GM03348 (cell line): ENCODE measurements at places on chromosomes 7 and 10.

GRCh38 chr10:118287076-118287806, 54.9 kb downstream of the FAM204A start:
- DNase-seq, result no peak

DNA sequence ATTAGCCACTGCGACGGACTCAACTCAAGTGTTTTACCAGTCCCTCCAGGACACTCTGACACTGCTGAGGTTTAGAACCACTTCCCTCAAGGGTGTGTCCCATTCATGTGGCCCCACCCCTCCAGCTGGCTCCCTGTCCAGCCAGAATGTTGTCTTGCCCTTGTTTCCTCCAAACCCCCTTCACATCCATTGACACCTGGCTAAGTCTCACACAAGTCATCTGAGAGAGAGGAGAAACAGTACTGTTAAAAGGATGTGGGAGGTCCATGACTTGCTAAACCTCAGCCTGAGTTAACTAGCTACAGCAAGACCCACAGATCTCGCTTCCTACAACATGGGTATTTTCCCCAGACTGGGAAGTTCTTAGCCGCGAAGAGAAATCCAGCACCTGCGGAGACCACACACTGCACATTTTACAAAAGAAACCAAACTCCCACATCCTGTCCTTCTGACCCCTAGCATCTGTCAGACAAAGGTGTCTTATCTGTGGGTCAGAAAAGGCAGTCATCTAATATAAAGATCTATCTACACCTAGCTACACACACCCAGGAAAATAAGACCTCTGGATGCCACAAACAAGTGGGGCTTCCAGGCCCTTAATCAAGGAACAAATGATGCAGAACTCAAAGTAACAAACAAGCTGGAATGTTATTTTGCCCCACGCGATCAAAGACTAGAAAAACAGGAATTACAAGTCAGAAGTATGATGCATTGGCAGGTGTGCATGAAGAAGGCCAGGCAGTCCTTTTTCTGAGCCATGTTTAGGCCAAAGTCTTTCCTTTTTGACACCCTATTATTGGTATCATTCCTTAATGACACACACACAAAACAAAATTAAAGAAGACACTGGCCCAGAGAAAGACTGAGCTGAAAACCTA, 13.9 kb downstream of the OSBPL3 start:
- no peak for DNase-seq

GRCh38 chr7:129225206-129225930, 538 bp downstream of the AHCYL2 start:
- peak; percentile 58 for DNase-seq

- DNase-seq, result no peak
Observed at GRCh38 chr10:74096777-74097176, 53.9 kb downstream of the AP3M1 start.

GRCh38 chr7:158428837-158429753, 158.5 kb downstream of the PTPRN2 start:
- DNase-seq, result no peak

DNA sequence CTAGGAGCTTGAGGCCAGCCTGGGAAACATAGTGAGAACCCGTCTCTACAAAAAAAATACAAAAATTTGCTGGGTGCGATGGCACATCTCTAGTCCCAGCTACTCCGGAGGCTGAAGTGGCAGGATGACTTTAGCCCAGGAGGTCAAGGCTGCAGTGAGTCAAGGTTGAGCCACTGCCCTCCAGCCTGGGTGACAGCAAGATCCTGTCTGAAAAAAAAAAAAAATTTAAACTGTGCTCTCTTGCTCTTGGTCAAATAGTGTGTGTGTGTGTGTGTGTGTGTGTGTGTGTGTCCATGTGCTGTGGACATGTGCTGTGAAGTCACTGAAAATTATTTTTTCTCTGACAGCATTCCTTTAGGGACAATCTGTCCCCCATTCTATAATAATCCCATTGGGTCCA, 62.1 kb upstream of the TCF7L2 start:
- DNase-seq, result no peak

GRCh38 chr7:5429253-5429856, 5.7 kb upstream of the TNRC18 start:
- no peak for DNase-seq

- no peak for DNase-seq
Observed at GRCh38 chr7:80825499-80825898, 93.4 kb downstream of the SEMA3C start.

- DNase-seq, result no peak
Observed at GRCh38 chr10:128927497-128928161, 539.4 kb upstream of the MGMT start.

- DNase-seq, result no peak
Observed at GRCh38 chr7:82263920-82264782, 179.4 kb downstream of the CACNA2D1 start.

DNA sequence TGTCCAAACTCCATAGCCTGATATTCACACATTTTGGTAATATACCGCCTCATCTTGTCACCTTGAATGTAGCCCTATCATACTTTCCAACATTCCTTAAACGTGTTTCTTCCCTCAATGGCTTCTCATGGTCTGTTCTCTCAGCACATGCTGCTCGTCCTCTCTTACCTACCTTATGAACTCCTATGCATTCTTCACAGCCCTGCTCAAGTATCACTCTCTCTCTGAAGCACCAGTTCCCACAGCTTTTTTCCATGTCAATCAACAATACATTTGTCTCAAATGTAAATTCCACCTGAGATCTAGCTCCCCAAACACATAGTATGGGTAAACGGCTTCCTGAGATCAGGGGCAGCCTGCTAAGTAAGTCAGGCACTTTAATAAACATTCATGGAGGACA, 85.2 kb upstream of the ZMIZ1 start:
- DNase-seq, result no peak

GRCh38 chr7:100061518-100062193, 12.1 kb downstream of the ZSCAN21 start:
- no peak for DNase-seq

DNA sequence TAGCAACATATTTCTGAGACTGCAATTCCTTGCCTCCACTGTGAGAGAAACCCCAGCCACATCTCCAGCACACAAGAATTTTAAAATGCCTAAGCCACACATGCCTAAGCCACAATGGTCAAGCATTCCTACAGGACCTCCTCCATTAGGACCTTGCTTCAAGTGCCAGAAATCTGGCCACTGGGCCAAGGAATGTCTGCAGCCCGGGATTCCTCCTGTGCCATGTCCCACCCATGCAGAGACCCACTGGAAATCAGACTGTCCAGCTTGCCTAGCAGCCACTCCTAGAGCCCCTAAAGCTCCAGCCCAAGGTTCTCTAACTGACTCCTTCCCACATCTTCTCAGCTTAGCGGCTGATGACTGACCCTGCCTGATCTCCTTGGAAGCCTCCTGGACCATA, 117.5 kb downstream of the AHR start:
- DNase-seq, result no peak

GRCh38 chr10:67935223-67935622, 50.8 kb downstream of the SIRT1 start:
- no peak for DNase-seq

DNA sequence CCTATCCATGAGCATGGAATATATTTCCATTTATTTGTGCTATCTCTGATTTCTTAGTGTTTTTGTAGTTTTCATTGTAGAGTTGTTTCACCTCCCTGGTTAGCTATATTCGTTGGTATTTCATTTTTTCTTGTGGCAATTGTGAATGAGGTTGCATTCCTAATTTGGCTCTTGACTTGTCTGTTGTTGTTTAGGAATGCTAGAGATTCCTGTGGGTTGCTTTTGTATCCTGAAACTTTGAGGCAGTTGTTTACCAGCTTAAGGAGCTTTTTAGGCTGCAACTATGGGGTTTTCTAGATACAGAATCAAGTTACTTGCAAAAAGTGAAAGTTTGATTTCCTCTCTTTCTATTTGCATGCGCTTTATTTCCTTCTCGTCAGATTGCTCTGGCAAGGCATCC, 304.7 kb upstream of the GRM3 start:
- no peak for DNase-seq

DNA sequence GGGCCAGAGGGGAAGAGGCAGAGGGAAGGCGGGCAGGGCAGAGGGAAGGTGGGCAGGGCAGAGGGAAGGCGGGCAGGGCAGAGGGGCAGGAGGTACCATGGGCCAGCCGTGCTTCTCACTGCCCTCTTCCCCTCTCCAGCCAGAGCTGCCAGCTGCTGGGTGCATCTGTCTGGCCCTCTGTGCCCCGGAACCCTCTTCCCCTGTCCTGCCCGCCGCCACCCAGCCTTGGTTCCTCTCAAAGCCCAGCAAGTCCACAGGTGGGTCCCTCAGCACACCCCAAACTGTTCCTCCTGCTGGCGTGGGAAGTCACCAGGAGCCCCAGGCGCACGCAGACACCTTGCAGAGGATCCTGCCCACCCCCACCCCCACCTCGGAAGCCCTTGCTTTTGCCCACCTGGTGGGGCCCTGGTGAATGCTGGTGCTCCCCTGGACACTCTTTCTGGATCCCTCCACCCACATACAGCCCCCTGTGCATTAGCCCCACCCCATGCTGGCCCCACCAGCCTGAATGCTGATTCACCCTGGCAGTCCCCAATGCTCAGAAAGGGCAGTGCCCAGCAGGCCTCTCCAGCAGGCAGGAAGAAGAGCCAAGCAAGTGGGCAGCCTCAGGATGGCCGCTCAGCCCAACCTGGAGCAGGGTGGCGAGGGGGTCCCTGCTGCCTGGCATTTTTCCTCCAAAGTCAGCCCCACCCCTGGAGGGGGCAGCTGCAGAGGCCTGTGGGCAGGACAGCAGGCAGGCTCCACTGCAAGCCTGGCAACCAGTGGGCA, 1.9 kb upstream of the PWWP2B start:
- no peak for DNase-seq

- no peak for DNase-seq
Observed at GRCh38 chr10:85864173-85864549, 502.4 kb downstream of the GRID1 start.

- no peak for DNase-seq
Observed at GRCh38 chr7:1578513-1578912, 8.7 kb upstream of the PSMG3 start.

DNA sequence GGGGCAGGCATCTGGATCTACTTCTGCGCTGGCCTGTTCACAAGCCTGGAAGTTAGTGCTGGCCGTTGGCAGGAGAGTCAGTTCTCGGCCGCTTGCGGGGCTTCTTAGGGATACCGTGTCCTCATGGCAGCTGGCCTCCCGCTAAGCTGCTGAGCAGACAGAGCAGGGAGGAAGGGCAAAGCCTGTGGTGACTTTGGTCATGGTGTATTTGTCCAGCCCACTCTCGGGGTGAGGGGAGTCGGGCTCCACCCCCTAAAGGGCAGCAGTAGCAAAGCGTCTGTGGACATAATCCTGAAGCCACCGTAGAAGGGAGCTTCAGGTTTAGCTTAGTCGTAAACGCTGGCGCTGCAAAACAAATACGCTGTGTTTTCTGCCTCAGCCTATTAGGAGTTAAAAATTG, 12.2 kb downstream of the UBE3C start:
- DNase-seq, result peak; percentile 20

DNA sequence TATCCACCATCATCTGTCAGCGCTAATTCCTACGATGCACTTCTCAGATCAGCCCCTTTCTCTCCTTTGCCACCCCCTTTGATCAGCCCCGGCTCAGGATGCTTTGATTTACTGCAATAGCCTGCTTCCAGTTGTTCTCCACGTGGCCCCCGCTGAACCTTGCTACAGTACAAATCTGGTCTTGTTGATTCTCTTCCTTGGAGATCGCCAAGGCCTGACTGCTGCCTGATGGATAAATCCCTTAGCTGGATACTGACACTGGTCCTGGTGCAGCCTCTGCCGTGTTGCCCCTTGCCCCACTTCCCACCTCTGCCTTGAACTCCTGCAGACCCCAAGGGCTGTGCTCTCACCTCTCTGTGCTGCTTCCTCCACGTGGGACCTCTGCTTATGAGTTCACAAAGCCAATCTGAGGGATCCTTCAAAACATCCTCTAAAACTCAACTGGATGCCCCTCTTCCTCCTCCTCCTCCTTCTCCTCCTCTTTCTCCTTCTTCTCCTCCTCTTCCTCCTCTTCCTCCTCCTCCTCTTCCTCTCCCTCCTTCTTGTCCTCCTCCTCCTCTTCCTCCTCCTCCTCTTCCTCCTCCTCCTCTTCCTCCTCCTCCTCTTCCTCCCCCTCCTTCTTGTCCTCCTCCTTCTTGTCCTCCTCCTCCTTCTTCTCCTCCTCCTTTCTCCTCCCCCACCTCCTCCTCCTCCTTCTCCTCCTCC, 15.3 kb downstream of the PLXNA4 start:
- DNase-seq, result no peak
